NCI-H446 treated with DMSO at 0.1 percent for 48 hours (cell line): ENCODE measurements at places on chromosomes 6 and 20.

GRCh38 chr20:10061641-10062040 is 26.9 kb downstream of the ANKEF1 start:
- peak; percentile 29 for DNase-seq

DNA sequence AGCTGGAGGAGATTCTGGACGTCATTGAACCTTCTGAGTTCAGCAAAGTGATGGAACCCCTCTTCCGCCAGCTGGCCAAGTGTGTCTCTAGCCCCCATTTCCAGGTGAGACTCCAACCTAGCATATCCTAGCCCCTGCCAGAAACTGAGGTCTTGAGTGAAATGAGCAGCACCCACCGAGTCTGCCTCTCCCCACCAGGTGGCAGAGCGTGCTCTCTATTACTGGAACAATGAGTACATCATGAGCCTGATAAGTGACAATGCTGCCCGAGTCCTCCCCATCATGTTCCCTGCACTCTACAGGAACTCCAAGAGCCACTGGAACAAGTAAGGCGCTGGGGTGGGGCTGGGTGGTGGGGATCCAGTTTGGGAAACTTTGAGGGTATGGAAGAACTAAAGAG is 4.6 kb downstream of the MEA1 start:
- DNase-seq, result no peak

GRCh38 chr6:28606424-28607391 is 81.0 kb downstream of the GPX5 start:
- DNase-seq, result peak; percentile 77

GRCh38 chr6:97009781-97010492 is 85.4 kb downstream of the KLHL32 start:
- no peak for DNase-seq

GRCh38 chr6:24504649-24505586 is 10.1 kb downstream of the ALDH5A1 start:
- DNase-seq, result no peak

DNA sequence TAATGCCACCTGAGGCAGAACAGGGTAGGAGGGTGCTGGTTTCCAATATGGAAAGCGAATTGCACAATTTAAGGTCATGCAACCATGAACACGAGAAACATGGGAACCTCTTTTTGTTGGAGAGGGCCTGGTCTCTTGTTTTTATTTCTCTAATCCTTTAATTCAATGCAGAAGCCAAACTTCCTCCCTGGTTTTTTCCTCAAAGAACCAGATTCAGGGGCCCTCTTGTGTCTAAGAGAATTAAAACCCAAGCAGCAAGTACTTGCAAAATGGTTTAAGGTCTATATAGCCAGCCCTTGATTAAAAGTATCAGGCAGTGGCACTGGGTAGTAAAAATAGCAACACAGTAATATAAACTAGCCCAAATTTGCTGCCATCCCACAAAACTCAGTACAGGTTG is 19.5 kb downstream of the GSTA4 start:
- no peak for DNase-seq

DNA sequence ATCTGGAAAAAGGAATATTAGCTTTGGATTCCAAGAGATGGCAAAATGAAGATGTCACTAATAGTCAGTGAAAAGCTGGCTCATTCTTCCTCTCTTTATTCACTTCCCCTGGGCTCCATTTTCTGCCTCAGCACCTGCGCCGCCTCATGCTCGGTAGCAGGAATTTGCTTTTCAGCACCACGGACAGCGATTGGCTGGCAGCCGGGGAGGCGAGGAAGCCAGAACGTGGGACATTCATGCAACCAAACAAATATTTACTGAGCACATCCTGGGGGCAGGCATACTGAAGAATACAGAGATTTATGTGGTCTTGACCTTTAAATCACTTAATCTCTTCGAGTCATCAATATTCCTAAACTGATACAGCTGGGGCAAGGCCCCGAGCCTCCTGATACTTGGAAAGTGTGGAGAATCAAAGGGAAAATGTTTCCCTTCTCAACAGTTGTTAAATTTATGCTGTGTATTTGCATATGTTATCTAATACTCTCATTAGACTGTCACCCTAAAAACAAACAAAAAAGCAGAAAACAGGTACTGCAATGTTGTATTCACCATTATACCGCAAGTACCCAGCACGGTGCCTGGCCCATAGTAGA is 12.1 kb upstream of the PDYN start:
- DNase-seq, result no peak

DNA sequence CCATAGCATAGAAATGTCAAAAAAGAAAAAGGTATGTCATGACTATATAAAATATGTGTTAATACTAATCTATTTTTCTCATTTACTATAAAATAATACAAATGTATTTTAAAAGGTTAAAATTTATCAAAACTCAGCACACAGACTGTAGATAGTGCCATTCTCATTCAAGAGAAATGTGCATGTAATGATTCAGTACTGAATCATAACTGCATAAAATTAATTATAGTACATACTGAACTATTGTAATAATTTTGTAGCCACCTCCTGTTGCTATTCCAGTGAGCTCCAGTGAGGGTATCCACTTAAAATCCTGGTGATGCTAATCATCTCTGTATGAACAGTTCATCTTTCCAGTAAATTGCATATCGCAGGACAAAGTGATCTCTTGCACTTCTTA is 82.8 kb downstream of the HMGCLL1 start:
- DNase-seq, result no peak

- DNase-seq, result no peak
Observed at GRCh38 chr6:152110886-152111820, 303.7 kb downstream of the ESR1 start.

DNA sequence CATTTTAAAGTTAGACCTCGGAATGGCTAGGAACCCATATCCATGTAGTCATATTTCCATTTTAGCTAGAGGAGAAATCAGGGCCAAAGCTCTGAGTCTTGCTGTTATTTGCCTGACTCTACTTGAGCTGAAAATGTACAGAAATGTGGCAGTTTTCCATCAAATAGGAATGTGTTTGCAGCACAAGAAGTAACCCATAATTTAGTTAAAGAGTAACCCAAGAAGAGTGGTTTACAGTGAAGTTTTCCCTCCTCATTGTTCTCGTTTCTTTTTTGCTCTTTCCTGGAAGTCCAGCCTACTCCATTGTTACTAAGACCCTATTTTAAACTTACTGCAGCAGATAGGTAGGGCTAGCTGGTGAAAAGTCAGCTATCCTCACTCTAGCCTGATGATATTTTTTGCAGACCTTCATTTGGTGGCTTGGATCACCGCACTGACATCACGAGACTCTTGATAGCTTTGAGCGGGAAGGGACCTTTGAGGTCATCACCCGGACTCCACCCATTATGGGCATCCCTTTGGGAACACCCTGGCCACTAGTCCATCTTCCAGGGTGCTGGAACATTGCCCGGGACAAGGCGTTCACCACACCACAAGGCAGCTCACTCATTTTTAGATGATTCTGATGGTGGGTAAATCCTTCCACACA is 28.0 kb upstream of the ADGRF5 start:
- DNase-seq, result no peak

- peak; percentile 94 for DNase-seq
Observed at GRCh38 chr6:96939007-96939805, 14.7 kb downstream of the KLHL32 start.

DNA sequence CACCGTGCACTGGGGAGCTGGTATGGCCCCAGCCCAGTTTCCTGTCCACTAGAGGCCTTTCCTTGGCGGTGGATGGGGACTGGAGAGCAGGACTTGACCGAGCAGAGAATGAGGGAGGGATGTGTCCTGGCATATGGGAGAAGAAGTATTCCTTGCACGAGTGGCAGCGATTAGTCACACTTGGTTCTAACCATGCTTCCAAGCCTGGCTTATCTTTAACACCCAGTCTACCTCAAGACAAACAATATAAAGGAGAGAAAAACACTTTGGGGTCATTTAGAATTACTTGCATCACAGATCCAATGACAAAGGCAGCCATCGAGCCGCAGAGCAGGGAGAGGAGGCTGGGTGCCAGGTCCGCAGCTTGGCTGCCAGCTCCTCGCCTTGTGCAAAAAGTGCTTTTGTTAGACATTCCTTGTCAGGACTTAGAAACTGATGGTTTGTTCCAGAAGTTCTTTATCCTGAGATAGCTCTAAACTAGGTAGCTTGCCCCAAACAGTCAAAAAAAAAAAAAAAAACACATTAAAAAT is 214.9 kb upstream of the GMDS start:
- no peak for DNase-seq

GRCh38 chr6:2732503-2733089 is 18.1 kb downstream of the MYLK4 start:
- DNase-seq, result no peak

- DNase-seq, result no peak
Observed at GRCh38 chr20:62348604-62349003, 18.5 kb downstream of the LAMA5 start.

- DNase-seq, result no peak
Observed at GRCh38 chr6:87421576-87421975, 13.8 kb downstream of the CFAP206 start.

DNA sequence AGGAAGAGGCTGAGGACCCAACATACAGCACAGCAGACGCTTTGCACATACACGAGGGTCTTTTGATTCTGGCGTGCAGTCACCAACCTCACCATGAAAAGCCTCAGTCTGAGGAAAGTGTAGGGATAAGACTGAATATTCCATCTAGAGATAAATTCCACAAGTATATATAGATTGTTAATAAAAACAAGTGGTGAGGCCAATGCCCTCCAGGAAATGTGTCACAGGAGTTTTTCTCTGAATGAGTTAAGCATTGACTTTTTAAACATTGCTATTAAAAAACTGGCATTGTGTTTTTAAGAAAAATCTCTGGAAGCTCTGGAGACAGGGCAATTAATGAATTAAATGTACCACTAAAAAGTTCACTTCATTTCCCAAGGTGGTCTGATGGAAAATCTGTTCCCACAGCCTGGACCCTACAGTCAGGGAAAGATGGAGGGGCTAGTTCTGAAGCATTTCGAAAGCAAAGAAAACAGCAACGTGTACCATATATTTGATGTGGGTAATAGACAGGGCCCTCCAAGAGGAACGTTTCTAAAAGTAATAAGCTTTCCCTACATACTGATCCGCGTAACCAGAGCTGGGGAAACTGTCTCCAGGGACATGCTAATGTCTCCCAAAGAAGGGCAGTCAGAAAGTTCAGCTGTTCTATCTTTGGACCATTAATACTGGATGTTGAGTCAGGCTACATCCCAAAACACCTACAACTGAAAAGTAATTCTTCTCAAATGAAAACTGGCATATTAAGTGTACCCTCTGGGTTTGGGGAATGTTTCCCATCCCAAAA is 301.1 kb downstream of the FOXC1 start:
- no peak for DNase-seq

DNA sequence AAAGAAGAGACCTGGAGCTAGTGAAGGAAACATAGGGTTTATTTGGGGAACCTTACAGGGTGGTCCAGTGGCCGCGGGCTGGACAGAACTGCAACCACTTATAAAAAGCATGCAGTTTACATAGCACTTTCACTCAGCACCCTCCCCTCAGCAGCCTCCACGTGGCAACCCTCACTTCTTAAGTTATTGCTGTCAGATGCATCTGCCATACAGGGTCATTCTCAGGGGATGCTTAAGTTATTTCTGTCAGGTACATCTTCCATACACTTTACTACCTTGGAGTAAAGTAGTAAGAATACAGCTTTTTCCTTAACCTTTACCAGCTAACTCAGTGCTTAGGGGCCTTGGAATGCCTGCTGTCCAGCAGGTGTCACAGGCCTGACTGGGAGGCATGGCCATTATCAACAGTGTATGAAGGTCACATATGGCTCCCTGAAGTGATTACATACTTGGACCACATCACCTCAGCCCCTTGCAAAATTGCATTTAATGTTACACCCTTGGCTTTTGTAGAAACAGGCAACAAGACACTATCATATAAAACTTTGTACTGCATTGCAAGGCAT is 2.0 kb upstream of the NOL7 start:
- no peak for DNase-seq

DNA sequence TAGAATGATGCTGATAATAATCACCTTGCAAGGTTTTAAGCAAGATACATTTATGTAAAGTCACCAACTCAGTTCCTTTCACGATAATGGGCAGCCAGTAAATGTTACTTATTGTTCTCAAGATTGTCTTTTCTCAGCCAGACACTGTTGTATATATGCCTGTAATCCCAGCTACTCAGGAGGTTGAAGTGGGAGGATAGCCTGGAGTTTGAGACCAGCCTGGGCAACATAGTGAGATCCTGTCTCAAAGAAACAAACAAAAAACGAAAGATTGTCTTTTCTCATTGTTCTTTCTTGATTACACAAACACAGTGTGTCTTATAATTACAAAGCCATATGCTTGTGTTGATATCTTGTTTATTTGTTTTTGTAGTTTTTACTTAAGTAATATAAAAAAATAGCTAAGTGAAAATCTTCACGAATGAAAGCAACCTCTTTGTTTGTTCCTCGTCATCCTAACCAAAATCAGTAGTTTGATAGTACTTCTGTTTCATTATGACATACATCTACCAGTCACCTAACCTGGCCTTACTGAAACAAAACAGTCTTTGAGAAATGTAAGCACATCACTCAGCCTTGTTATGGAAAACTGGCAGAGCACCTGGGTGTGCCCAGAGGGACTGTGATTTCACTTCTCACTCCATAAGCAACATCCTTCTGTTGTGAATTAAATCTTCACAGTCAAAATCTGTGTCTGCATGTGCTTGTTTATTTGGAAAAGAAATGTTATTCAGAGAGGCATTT is 436.2 kb upstream of the SOX4 start:
- no peak for DNase-seq

- DNase-seq, result no peak
Observed at GRCh38 chr6:81204731-81205130, 547.8 kb downstream of the TENT5A start.

- no peak for DNase-seq
Observed at GRCh38 chr6:112231594-112232060, 22.7 kb downstream of the LAMA4 start.

GRCh38 chr20:63518946-63519667 is 1.5 kb upstream of the PPDPF start:
- no peak for DNase-seq

DNA sequence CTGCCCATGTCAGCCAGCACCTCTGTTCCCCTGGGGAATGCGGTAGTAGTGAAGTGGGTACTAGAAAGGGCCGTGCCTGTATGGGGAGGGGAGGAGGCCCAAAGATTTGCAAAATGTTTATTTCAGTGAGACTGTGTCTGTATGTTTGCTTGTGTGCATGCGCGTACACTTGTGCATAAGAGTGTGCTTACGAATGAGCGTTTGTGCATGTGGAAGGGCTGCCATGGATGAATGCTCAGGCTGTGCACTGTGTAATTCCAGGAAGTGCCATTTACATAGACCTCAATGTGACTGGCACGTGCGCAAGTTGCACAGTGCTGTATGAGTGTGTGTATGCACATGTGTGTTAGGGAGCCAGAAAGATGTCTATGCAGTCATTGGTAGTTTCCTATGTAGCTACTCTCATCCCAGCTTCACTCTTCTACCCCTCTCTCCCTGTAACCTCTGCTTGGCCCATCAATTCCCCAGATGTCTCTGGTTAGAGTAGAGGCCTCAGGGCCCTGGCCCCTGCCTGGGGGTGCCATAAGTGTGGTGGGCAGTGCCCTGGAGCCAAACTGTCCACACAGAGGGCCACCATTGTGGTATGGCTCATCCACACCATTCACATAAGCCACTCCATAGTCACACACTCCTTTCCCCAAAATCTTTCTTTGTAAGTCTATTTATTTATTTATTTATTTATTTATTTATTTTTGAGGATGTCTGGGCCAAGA is 26.8 kb upstream of the SLC22A7 start:
- no peak for DNase-seq

- no peak for DNase-seq
Observed at GRCh38 chr20:32796981-32797451, 22.7 kb upstream of the MAPRE1 start.
